Type B pancreatic cell (in vitro differentiated cells): ENCODE measurements at places on chromosomes 4 and X. TPM values are rescaled to one million over a fixed set of nuclear protein-coding genes. Genes with fewer than 3 reads are reported as not detected.

- no peak for DNase-seq
Observed at GRCh38 chrX:104098919-104099318, 13.4 kb upstream of the ZCCHC18 start.

SORCS2 gene
- total RNA-seq, result 13.4 and 24.0 TPM in 2 replicates

GRCh38 chrX:42695800-42696358 is 82.1 kb downstream of the PPP1R2C start:
- DNase-seq, result no peak

GC gene
- 71.9 and 245 TPM in 2 replicates for total RNA-seq

- no peak for DNase-seq
Observed at GRCh38 chr4:1603413-1604135, 80.5 kb downstream of the FAM53A start.

- peak; percentile 47 for DNase-seq
Observed at GRCh38 chrX:1464971-1465285, 12.2 kb upstream of the ASMTL start.
